NCI-H524 treated with DMSO at 0.1 percent for 48 hours (cell line): ENCODE measurements at places on chromosomes 3 and 15.

- DNase-seq: no peak
Measured at GRCh38 chr3:21954709-21955108, 203.7 kb upstream of the ZNF385D start.

GRCh38 chr3:129530251-129530791, 1.9 kb downstream of the RHO start:
- DNase-seq: no peak

- no peak for DNase-seq
Measured at GRCh38 chr15:88256279-88257230, at the start of gene NTRK3. NTRK3 (minus strand) TSS chr15:88256739; CDS start chr15:88256153, 586 bp downstream.

DNA sequence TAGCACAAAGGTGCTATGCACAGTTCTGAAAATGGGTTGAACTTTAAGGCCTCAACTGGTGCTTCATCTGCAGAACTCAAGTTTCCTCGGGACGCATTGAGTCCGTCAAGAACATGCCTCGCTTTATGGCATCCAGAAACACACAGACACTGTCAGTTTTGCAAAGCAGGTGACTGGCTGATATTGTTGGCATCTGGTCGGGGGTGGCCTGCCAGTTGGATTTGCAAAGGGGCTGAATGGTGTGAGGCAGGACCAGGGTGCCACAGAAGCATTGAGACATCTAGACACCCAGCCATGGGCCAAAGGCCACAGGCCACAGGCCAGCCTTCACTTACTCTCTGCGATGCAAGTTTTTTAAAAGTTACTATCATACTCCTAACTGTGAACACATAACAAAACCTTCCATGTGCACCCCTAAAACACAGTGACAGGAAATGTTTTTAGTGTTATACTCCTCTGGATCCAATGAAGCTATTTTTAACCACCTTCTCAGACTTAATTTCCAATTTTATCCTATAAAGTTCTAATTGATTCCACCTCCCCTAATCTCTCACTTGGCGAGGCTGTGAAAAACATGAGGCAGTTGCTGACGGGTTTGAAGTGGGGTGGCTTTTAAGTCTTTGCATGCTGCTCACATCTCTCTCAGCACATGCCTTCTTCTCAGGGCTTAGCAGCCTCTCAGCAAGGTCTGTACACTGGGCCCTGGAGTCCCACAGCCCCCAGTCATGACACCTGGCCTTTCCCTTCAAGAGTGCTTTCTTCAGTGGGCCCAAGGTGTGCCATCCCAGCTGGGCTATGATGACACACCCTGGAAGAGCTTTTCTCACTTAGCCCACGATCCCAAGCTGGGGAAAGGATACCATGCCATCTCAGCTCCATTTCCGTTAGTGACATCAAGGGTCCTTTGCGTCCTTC, 38.5 kb upstream of the DUSP7 start:
- no peak for DNase-seq

DNA sequence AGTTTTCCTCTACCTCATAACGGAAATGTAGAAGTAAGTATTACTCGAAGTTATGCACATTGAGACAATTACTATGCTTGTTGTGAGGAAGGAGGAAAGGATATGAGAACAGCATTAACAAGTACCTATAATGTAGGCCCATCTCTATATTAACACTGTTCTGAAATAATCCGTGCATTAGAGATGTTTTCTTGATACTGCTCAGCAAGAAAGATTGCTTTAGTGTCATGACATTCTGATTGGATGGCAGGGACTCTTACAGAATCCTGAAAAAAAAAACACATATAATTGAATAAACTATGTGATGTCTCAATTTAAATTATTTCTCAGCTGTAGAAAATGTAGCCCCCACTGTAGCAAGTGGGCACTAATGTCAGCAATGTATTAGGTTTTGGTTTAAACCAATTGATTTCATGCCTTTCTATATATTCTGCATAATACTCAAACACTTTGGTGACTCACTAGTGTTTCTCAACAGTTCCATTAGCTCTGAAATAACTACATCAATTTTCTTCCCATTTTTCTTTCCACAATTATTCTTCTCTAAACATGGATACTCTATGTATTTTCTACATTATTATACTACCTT, 598.3 kb upstream of the BCHE start:
- DNase-seq: no peak

DNA sequence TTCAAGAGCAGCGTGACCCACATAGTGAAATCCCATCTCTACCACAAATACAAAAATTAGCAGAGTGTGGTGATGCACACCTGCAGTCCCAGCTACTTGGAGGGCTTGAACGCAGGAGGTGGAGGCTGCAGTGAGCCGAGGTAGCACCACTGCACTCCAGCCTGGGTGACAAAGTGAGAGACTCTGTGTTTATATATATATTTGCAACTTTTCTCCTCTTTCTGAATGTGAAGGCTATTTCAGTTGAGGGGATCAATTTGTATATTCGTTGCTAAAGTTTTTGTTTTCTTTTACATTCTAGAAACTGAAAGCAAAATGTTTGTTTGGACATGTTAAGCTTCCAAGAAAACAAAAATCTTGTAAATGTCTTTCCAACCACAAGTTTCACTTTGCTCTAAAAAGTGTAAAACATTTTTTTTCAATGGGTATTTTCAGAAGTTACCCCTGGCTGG, 29.8 kb upstream of the FAM98B start:
- DNase-seq: no peak

- no peak for DNase-seq
Measured at GRCh38 chr15:66070220-66070934, 183.2 kb downstream of the MEGF11 start.

DNA sequence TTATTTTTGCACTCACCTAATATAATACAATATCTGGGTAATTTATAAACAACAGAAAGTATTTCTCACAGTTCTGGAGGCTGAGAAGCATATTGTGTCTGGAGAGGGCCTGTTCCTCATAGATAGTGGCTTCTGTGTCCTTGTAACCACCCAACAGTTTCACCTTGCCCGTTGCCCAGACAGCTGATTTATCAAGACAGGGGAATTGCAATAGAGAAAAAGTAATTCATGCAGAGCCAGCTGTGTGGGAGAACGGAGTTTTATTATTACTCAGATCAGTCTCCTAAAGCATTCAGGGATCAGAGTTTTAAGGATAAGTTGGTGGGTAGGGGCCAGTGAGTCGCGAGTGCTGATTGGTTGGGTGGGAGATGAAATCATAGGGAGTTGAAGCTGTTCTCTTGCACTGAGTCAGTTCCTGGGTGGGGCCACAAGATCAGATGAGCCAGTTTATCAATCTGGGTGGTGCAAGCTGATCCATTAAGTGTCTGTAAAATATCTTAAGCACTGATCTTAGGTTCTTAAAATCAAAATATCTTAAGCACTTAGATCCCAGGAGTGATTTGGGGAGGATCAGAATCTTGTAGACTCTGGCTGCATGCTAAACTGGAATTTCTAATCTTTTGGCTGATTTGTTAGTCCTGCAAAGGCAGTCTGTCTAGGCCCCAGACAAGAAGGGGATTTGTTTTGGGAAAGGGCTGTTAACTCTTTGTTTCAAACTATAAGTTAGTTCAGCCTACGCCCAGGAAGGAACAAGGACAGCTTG, 33.9 kb upstream of the C15orf39 start:
- no peak for DNase-seq

- no peak for DNase-seq
Measured at GRCh38 chr15:26235864-26236263, 372.7 kb upstream of the ATP10A start.

DNA sequence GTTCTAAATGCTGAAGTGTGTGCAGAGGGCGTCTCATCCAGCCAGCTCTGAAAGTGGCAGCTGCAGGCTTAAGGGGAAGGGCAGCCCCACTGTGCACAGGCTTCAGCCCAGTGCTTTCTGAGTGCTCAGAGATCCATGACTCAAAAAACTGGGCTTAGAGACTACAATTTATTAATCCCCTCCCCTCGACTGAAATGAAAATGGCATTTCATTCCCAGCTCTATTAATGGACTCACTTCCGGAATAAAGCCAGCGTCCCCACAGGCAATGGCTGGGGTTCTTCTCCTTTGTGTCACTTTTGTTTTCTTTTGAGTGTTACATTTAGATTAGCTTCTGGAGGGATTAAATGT, 55.5 kb upstream of the PLXNA1 start:
- DNase-seq: no peak

DNA sequence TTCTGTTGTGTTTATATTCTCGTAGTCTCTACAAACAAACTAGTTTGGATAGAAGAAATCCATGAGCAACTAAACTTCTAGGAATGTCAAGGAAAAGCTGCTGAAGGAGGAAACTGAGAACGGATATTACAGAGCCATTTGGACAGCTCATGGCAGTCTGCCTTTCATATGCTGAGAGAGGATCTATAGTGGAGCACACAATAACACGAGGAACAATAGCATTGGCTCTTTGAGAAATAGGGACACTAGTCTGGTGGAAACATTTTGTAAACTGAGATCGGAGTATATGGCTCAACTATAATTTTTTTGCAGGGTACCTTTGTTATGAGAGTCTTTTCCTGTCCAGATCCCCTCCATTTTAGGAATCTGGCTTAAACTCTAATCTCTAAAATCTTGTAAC, 200.5 kb downstream of the CLSTN2 start:
- DNase-seq: no peak

GRCh38 chr3:40464339-40465110, 7.4 kb downstream of the RPL14 start:
- no peak for DNase-seq

DNA sequence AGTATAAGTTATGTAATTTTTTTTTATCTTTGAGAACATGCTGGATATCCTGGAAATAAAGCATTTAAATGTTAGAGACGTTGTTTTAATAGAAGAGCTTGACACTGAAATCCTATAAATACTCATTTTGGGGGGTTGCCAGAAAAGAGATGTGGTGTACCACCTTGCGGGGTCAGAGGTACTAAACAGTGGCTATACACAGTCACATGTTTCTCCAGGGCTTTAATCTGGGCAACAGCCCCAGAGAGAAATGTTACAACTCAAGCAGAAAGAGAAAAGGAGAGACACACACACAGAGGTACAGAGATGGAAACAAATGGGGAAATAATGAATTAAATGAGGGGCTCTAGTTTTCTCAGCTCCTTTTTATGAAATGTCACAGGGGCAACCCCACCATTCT, 113.8 kb downstream of the SENP2 start:
- DNase-seq: no peak

GRCh38 chr3:189698811-189699210, 67.6 kb downstream of the TP63 start:
- DNase-seq: no peak

- DNase-seq: no peak
Measured at GRCh38 chr15:36831125-36831903, 251.9 kb downstream of the CDIN1 start.

DNA sequence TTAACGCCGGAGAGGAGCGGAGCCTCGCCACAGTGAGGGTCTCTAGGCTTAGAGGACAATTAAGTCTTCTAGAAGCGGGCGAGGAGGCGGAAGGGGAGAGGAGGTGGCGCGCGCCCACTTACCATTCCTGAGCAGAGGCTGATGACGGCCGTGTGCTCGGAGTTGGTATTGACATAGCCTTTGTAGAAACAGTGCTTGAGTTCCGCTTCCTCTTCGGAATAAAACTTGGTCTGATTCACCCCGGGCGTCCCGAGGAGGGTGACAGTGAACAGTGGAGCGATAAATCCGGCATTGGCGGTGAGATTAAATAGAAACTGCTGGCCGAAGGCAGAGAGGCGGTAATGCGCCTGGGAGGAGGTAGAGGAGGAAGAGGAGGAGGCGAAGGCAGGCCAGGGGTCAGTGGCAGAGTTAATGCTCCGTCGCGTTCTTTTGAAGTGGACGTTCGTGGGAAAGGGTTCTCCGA, 1.3 kb downstream of the ADAMTS9 start:
- DNase-seq: no peak

- DNase-seq: no peak
Measured at GRCh38 chr3:9623148-9623547, 26.2 kb upstream of the MTMR14 start.

GRCh38 chr3:127734754-127735473, 62.2 kb downstream of the ABTB1 start:
- no peak for DNase-seq

DNA sequence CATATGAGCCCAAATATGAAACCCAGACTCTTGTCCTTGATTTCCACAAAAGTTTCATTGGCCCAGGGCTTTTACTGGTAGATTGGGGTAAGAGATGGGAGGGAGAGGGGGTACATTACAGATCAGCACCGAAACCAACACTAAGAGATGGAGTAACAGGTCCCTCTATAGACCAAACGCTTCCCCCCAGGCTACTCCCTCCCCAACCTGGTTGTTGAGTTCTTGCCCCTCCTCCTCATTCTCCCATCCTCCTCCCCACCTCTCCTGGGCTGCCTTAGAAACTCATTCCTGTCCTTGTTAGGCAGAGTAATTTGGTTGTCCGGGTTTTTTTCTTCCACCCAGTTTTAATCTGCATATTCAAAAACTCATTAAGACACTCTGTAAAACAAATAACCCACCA, 74.1 kb downstream of the MESD start:
- DNase-seq: no peak

DNA sequence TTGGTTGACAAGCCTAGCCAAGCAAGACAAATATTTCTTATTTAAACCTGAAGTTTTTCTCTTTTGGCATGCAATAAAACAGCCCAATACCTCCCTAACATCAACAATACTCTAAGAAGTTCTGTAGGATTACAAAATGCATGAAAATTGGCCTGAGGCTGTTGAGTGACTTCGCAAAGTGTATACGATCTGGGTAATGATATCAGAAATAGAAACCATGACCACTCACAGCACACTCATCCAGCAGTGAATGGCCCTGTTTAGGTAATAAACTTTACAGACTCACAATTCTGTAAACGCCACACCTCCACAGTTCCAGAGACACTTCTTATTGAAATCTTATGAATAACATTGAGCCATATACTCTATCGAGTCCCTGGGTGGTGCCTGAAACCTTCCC, 83.0 kb upstream of the NAALADL2 start:
- no peak for DNase-seq

DNA sequence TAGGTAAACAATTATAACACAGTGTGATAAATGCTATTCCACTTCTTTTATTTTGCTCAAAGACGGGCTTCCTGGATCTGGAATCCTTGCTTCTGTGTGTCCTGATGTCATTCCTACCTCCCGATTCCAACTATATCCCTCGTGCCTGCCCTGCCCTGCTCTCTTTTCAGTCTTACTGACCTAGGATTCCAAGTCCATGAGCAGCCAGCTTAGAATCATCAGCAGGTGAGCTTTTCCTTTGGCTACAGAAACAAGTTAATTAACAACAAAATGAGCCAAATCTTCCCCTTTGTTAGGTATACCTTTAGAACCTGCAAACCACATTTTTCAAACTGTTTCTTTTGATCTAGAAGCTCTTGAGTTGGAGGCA, 21.9 kb upstream of the KPNA1 start:
- DNase-seq: no peak

DNA sequence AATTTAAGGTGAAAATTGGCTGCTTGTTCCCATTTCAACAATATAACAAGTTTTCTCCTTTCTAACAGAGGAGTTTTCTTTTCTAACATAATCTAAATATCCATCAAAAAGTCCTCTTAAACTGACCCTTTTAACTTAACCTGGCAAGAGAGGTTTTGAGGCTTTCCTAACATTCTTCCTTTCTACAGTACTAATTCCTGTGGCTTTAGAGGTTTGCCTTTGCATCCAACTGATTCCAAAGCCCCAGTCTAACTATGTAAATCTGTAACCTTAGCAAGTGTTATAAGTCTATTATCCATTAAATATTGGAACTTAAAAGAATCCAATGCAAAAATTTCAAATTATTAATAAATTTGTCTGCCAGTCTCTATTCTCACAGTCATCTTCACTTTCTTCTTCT, 134.1 kb downstream of the ISL2 start:
- DNase-seq: no peak
